ENCODE measurements at places on chromosomes 12 and 14.

- DNase-seq, result no peak
Measured at GRCh38 chr14:51581017-51581881, 70.5 kb upstream of the FRMD6 start.

DNA sequence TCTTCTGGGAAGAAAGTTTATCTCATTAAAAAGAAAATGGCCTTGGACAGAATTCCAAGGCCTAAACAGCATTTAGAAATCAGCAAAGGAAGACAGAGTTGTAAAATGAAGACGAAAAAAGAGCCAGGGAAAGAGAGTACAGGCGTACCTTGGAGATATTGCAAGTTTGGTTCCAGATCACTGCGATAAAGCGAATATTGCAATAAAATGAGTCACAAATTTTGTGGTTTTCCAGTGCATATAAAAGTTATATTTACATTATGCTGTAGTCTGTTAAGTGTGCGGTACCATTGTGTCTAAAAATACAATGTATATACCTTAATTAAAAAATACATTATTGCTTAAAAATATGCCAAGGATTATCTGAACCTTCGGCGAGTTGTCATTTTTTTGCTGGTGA, 9.0 kb downstream of the PCNX1 start:
- no peak for DNase-seq

- no peak for DNase-seq
Measured at GRCh38 chr12:18895946-18896345, 158.0 kb downstream of the CAPZA3 start.

DNA sequence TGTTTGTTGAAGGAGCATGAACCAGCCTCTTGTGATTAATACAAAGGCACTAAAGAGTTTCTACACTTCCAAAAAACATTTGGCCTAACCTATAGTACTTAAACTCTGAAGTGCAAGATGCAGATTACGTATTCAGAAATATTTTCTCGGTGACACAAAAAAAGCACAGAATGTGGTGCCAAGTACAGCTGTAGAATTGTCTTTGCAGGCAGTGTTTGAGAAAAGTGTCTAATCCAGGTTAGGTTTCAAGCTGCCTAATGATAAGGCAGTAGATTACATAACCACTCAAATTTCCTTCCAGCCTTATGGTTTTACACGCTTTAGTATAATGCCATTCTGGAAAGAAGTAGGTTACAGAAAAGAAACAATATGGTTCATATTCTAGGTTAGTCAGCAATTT, 205.2 kb downstream of the KLHL28 start:
- DNase-seq, result no peak

DNA sequence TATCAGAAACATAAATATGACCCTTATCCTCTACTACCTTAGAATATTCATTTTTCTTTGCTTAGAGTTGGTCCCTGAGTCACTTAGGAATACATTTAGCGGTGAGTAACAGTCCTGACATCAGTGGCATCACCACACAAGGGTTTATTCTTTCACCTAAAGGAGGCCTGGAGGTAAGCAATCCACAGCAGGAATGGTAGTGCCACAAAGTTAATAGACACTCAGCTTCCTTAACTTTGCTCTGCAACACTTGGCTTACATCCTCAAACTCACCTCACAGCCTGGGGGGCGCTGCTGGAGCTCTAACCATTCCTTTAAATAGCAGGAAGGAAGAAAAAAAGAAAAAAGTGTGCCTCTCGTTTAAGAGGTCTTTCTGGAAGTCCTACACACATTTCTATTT, 29.1 kb downstream of the BBOF1 start:
- no peak for DNase-seq

- DNase-seq, result no peak
Measured at GRCh38 chr14:76228138-76228537, 76.4 kb downstream of the GPATCH2L start.

DNA sequence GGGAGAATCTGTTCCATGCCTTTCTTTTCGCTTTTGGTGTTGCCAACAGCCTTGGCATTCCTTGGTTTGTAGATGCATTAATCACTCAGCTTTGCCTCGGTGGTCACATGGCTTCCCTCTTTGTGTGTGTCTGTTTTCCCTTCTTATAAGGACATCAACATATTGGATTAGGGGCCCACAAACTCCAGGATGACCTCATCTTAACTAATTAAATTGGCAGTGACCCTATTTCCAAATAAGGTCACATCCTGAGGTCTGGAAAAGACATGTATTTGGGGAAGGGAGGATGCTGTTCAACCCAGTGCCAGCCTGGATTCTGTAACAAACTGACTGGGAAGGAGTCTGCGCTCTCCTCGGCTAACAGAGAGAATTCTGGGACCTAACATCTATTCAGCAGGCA, 365.7 kb upstream of the FKBP4 start:
- no peak for DNase-seq

- no peak for DNase-seq
Measured at GRCh38 chr12:26271889-26272492, 76.6 kb downstream of the SSPN start.

- no peak for DNase-seq
Measured at GRCh38 chr12:53980802-53981496, 4.0 kb upstream of the HOXC10 start.

DNA sequence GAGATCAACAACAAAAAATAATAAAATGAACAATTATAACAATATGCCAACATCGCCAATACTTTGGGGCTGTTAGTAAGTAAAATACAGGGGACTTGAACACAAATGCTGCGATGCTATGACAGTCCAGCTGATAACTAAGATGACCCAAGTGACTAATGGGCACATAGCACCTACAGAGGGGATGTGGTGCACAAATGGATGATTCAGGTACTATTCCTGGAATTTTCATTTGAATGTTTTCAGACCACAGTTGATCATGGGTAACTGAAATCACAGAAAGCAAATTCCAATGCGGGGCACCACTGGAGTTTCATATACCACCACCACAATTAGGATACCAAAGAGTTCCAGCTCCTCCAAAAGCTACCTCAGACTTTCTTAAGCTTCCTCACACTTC, 82.9 kb downstream of the RCOR1 start:
- DNase-seq, result no peak

DNA sequence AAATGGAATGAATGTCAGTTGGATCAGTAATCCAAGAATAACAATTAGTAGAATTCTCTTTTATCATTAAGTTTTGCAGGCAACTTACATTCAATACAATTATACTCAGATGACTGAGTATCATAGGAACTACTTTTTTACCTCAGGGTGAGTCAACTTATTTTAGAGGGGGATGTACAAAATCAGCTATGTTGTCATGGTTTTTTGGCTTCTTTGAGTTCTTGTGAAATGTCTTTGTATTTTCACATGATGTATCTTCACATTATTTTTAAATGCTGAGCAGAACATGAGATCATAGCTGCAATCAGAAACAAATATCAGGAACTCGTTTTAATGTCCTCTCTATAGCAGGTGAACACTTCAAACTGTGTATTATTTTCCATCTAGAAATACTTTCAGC, 65.3 kb upstream of the PTPRR start:
- DNase-seq, result no peak

- peak; percentile 32 for DNase-seq
Measured at GRCh38 chr12:111753144-111753881, 13.4 kb upstream of the ALDH2 start.

DNA sequence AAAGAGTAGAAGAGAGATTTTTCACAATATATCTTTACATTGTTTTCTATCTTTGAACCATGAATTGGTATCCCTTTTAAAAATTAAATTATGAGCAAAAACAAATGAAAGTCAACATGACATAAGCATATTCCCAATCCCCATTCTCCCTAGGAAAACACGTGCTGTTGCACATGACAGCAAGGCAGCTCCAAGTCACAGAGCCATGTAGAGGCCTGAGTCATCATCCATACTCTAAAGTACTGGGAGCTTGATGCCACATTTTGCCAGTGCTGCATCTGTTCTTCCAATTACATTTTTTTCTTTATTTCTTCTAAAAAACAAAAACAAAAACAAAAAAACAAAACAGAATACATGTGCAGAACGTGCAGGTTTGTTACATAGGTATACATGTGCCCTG, 115.2 kb downstream of the ITPR2 start:
- DNase-seq, result no peak

DNA sequence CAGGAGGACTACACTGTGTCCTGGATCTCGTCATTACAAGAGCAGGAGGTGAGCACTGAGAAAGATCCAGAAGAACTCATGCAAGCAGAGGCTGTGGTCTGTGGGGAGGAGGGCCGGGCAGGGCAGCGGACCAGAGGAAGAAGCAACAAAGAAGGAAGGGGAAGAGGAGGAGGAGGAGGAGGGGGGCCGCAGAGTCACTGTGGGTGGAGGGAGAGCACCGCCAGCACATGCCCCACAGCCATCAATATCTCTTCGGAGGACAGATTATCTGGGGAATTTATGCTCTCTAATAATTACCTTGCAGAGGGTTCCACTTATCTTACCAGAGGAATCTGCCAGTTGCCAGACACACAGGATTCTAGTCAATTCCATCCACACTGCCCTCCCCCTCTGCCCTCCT, 105.6 kb downstream of the DPF3 start:
- no peak for DNase-seq

DNA sequence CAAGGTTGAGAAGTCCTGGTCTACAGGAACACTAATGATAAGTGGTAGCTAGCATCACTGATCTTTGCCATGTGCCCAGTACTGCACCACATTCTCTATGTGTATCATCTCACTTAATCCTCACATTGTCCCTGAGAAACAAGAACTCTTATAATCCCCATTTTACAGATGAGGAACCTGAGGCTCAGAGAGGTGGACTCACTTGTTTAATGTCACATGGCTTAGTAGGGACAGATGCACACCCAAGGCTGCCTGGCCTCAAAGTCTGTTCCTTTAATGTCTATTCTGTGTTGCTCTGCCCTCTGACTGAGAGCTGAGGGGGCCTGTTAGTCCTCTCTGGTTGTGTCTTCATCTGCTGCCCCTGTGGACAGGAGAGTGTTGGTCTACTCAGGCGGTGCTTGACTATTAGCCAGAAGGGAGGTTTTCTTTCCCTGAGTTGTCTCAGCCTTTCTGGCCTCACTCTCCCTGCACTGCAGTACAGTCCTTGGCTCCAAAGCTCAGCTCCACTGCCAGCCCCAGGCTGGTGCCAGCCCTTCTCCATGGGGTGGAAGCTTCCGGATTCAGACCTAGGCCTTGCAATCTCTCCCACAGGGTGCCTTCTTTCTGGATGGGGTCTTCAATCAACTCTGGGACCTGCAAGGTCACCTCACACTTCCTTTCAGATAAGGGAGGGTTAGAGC, 4.9 kb upstream of the DYNLL1 start:
- DNase-seq, result no peak

GRCh38 chr12:3230758-3231375, 153.7 kb downstream of the TSPAN9 start:
- DNase-seq, result no peak

DNA sequence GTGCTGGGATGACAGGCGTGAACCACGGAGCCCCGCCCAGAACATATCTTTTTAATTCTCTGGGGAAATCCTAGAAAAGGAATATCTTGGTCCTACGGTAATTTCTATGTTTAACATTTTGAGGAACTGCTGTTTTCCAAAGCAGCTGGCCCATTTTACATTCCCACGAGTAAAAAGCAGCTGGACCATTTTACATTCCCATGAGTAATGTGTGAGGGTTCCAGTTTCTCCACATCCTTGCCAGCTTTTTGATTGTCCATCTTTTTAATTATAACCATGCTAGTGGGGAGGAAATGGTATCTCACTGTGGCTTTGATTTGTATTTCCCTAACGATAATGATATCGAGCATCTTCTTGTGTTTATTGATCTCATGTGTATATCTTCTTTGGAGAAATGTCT, 4.4 kb upstream of the P2RX4 start:
- no peak for DNase-seq

DNA sequence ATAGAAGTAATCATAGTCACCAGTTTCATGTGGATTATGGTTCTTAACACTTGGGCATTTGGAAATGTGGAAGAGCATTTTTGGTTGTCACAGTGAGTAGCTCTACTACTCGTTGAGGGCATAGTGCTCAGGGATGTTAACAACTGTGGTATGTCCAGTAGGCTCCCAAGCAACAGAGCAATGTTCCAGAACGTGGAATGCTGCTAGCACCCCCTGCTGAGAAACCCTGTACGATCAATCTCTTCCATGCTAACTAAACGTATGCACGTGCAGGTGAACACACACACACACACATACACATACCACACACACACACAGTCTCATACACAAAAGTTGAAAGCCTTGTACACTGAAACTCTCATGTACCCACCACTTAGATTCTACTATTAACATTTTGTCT, 16.6 kb upstream of the GNPTAB start:
- no peak for DNase-seq
